GF-D8 (cell line): ENCODE measurements at places on chromosomes 2 and 18.

GRCh38 chr2:69222953-69223658, 163.9 kb downstream of the GFPT1 start:
- no peak for DNase-seq

DNA sequence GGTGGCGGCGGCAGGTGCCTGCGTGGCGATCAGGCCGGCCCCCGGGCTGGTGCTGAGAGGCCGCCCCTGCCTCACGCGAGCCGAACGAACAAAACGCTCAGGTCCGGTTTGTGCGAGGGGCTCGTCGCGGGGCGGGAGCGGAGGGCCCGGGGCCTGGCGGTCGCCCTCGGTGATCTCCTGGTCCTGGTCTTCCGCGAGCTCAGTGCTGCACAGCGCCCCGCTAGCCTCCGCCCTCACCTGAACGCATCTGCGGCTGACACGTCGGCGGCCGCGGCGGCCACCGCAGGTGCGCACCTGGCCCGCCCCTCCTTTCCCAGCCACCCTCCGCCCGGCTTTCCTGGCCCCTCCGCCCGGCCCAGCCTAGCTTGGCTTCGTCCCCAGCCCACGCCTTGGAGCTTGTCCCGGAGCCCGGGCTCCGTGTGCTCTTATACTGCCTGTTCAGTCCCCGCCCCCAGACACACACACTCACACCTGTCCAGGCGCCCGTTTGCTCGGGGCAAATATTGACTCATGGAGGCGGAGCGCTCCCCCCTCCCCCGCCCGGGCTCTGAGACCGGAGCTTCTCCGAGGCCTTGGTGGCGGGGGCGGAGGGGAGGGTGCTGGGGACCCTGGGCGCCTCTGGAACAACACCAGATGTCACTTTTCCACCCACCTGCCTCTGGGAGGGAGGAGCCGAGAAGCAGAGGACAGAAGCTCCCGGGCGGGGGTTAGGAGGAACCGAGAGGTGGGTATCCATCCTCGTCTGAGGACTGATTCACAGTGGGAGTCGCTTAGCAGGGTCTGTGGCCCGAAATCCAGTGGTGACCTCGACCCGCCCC, 8.6 kb upstream of the CRYBA2 start:
- no peak for DNase-seq

GRCh38 chr18:23838233-23838632, 149.0 kb downstream of the LAMA3 start:
- no peak for DNase-seq

- no peak for DNase-seq
These were observed 77.8 kb downstream of the GALNT14 start for GRCh38 chr2:31060397-31060796.

DNA sequence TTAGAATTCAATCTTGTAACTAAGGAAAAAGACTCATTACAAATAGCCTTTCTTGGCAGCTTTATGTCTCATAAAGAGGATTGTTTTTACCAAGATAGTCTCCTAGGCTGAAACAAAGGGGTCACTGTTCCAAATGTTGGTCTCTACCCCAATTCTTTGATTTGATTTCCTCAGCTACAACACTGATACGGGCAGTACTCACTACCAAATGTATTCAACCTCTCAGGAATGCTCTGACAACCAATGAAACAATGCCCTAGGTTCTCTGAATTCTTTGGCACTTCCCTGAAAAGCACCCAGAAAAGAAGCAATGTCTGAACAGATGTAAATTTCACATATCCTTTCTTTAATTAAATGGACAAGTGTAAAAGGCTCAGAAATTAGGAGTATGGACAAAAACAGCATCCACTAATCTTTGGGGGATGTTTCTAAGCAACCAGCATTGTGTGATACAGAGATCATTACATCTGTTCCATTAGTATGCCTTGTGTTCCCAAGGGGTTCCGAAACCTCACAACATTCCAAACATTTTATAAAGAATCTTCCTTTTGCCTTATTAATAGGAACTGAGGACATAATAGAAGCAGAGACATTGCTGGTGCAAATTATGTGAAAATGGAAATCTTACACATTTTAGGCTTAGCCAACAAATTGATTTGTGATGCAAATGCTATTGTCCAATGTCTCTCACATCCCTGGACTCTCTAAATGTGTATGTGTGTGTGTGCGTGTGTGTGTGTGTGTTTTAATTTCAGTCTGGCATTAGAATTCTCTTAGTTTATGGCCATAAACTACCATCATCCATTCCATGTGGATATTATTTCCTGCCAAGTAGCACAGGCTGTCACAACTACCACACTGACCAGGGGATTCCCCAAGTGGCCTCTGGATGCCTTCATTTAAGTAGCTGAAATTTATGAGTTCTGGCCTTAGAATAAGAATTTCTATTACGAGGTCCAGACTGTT, 276.0 kb downstream of the MTX2 start:
- DNase-seq, result no peak
